Amniotic stem cell (primary cell): ENCODE measurements at places on chromosomes 2 and 18.

DNA sequence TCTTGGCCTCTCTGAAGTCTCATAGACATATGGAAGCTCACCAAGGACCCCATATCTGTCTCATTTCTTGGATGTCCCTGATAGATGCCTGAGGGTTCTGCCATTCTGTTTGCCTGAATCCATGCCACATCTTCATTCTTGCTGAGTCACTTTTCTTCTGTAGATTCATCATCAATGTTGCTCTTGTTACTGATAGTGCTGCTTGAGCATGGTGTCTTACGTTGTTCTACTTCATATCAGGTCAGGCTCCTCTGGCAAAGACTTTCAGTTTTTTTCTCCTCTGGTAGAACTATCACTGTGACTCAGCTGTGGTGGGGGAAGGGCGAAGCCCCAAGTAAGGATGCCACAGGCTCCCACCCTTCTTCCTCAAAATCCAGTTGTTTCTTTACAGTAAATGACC lies 885.2 kb downstream of the DCDC2C start:
- DNase-seq = no peak

DNA sequence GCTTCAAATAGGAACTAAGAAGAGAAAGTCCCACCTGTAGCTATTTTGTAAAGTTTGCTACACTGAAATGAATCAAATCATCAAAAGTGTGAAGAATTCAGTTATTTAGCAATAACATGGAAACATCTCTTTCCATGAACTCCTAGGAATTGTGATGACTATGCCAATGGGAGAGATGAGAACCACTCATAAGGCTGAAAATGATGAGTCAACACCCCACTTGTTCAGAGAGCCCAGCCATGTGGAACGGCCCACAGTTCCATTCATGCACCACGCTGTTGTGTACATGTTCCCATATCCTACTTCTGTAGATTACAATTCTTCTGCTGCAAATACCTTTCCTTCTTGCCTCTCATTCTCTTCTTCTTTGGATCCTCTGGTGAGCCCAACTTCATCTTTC lies 645.5 kb upstream of the ID2 start:
- no peak for DNase-seq

GRCh38 chr2:155770516-155770915 lies 562.0 kb downstream of the NR4A2 start:
- no peak for DNase-seq

GRCh38 chr2:64853306-64853705 lies 135.9 kb upstream of the SLC1A4 start:
- no peak for DNase-seq

GRCh38 chr2:144162652-144163051 lies 357.3 kb downstream of the ZEB2 start:
- DNase-seq = no peak

GRCh38 chr2:54960164-54960563 lies 90.1 kb downstream of the RTN4 start:
- no peak for DNase-seq

- no peak for DNase-seq
These were observed 926.2 kb downstream of the TSN start for GRCh38 chr2:122681626-122682025.

DNA sequence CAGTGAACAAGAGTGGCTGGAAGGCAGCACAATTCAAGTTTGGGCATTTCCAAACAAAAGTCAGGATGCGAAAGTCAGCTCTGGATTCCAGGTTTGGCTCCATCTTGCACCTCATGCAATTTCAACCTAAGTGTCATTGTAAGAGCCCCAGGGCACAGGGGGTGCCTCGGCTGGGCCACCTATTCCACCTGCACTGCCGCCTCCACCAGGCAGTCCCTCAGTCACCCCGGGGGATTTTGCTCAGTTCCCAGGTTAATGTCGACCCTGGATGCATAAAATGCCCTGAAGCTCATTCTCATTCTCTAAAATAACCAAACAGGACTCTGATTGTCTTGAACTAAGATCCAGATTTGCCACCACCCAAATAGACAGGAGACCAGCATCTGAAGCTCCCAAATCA lies 77.6 kb downstream of the EDAR start:
- DNase-seq = no peak
